Stimulated activated CD4-positive, alpha-beta T cell treated with anti-CD3 and anti-CD28 coated beads, Interleukin-4, amount 100 ng/mL, for 24 hours (primary cell): ENCODE measurements at places on chromosomes 4 and X.

- DNase-seq = no peak
Observed at GRCh38 chr4:20592013-20592412, 108.2 kb upstream of the PACRGL start.

GRCh38 chrX:69919749-69920148 lies 130.0 kb downstream of the AWAT2 start:
- DNase-seq = no peak

- DNase-seq = no peak
Observed at GRCh38 chr4:175377203-175377602, 434.9 kb downstream of the GPM6A start.

- DNase-seq = no peak
Observed at GRCh38 chr4:38213083-38213805, 253.0 kb downstream of the PTTG2 start.

- no peak for DNase-seq
Observed at GRCh38 chrX:11349661-11350337, 56.6 kb downstream of the AMELX start.

DNA sequence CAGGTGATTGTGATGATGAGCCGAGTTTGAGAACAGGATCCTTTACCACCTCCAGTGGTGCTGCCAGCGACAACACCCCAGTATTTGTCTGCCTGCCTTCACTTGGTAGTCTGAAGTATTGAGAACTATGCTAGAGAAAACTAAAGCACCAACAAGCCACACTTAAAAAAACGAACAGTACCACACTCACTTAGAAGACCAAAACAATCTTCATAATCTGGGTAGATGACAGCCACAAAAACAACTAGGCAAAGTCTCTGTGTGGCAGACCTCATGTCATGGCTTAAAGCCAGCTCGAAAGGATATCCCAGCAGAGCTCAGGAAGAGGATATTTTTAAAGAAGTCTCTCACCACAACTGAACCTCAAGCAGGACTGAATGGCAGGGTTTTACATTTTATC lies 236.0 kb downstream of the GPC3 start:
- DNase-seq = no peak

DNA sequence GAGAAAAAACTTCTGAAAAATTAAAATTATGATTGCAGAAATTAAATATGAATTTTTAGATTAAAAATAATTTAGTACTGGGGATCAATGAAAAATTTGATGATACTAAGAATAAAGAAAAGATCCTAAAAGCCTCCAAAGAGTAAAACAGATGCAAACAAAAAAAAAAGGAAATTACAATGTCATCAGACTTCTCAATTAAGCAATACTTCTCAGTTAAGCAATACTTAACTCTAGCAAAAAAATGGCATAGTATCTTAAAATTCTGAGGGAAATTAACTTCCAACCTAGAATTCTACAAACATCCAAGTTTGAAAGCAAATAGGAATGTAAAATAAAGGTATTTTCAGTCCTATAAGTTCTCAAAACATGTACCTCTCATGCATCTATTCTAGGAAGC lies 141.2 kb upstream of the INTU start:
- no peak for DNase-seq

- DNase-seq = no peak
Observed at GRCh38 chrX:25007059-25008053, 8.4 kb downstream of the ARX start.

DNA sequence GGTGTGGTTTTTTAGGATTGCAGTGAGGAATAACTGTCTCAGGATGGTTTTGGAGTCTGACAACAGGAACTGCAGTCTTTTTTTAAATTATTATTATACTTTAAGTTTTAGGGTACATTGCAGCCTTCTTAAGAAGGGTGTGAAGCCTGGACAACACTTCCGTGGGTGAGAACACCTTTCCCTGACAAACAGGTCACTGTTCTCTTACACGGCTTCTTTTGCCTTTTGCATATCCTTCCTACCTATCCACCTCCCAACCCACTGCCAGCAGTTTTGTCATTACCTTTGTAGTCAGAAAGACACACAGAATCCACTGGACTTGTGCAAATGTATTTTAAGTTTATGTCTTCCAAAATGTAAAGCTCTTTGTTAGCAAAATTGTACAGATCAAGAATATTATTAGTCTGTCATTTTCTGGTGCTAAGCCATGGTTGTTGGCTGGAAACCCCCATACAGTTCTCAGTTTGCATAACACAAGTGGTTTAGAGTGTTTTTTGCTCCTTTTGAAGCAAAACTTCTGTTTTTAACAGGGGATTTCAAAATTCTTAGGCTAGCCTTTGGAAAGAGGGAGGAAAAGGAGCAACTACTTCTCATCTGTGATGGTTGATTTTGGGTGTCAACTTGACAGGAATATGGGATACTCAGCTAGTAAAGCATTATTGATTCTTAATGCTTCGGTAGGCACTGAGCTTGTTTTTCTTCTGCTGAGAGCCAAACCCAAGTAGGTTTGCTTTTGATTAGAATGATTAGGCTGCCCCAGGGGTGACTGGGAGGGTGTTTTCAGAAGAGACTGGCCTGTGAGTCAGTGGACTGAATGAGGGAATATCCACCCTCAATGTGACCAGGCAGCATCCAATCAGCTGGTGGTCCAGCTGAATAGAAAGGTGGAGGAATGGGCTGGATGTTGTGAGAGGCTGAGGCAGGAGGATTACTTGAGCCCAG lies 29.4 kb upstream of the KLHL2 start:
- no peak for DNase-seq

GRCh38 chr4:107255596-107255995 lies 219.5 kb upstream of the DKK2 start:
- no peak for DNase-seq

DNA sequence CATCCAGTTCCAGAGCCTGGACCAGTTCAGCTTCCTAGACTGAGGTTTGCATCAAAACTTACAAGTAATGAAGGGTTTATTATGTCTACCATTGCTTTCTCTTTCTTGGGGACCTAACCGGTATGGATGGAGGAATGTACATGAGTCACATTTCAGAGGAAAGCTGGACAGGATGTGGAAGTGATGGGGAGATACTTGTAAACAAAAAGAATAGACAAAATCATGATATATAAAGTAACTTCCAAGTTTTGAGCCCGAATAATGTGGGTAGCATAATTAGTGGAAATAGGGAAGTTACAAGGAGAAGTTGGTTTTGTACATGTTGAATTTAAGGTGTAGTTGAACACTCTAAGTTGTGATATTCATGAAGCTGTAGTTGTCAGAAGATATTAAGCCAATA lies 15.0 kb downstream of the FNIP2 start:
- no peak for DNase-seq

DNA sequence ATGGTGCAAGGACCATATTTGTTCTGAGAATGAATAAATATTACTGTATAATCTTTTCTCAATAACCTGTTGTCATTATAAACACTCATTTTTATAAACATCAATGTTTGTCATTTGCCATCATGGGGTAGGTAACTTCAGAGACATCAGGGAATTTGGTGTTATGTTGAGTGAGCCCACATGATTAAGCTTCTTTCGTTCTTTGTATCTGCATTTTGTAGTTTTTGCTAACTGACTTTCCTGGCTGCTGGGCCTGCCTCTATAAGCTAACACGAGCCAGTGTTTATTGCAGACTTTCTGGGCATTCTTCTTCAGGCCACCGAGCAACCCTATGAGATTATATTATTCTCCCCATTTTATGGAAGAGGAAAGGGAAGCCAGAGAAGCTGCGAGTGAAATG lies 48.8 kb upstream of the MTMR1 start:
- DNase-seq = no peak

- DNase-seq = no peak
Observed at GRCh38 chr4:56345458-56345857, 41.8 kb downstream of the AASDH start.

DNA sequence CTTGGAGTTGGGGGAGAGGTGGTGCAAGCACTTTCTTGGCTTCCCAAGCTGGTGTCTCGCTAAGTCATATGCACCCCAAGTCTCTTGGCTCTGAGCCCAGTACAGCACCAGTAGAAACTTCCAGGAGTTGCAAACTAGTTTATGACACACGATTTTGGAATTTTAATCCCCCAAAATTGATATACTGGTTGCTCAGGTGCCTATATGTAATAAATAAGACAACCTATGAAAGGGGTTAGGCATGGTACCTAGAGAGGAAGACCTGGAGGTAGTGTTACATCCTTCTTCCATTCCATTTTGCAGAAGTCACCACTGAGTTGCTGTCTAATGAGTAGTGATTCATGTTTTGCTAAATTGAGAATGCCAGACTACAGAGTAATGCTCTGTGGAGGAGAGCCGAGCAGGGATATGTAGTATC lies 4.3 kb upstream of the SLC4A4 start:
- no peak for DNase-seq
